NCI-H1694 treated with DMSO at 0.1 percent for 48 hours (cell line): ENCODE measurements at places on chromosomes 4 and X.

DNA sequence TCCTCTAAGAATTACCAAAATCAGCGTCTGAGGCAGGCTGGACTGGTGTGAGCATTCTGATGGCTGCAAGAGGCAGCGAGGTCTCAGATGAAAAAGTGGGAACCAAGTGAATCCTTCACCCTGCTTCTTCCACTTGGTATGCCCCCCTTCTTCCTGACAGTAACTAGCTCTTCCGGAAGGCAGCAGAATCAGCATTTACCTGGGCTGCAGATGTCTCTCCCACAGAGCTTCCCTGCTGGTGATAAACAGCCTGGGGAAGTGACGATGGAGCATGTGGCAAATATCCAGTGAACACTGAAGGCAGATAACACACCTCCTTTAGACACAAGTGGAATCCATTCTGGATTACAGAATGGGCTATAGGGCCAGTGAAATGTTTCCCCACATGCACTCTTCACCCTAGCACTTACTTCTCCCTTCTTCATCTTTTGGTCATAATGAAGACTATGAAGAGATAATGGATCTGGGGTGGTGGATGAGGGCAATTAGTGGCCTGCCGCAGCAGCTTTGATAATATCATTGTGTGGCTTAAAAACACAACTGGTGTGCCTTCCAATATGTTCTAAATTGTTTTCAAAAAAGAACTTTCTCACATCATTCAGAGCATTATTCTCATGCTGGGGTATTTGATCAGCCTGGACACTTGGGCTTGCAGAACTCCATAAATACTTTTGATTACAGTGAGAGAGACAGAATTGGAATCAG is 60.8 kb upstream of the TBC1D9 start:
- DNase-seq = no peak

DNA sequence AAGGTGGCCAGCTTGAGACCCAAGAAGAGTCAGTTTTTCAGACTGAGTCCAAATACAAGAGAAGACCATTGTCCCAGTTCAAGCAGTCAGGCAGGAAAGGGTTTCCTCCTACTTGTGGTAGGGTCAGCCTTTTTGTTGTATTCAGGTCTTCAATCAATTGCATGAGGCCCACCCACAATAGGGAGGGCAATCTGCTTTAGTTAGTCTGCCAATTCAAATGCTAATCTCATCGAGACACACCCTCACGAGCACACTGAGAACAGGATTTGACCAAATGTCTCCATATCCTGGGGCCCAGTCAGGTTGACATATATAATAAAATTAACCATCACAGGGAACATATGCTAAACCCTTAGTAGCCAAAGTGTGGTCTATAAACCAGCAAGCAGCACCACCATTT is 75.3 kb upstream of the FRMPD3 start:
- no peak for DNase-seq

- peak; percentile 8 for DNase-seq
Observed at GRCh38 chrX:109732017-109732801, 848 bp downstream of the ACSL4 start.

DNA sequence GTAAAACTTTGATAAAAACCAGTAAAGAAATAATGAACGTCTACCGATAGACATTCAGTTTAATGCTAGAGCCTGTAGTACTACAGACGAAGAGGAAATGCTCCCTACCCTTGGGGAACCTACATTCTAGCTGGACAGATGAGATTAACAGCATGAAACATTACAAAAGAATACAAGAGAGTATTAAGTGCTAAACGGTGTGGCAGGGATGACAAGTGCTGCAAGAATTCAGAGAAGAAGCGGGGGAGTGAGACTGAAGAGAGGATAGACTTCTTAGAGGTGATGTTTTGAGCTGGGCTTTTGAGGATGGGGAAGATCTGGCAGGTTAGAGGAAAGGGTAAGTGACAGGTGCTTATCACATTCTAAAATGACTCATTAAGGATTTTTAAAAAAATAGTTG is 52.6 kb upstream of the ESX1 start:
- DNase-seq = no peak

DNA sequence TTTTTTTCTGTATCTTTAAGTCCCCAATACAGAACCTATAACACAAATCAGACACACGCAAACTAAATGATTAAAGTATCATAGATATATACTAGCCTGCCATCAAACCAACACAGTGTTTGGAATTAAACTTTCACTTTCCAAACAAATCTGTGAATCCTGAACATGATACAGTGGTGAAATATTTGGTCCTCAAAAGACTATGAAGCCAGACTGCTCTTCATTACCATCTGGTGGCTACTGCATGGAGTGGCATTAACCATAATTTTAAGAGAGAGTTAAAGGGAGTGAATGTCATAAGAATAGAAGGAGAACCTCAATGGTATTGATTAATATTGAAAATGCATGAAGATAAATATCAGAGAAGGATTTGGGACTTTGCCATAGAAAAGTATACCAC is 9.2 kb upstream of the GABRA4 start:
- DNase-seq = no peak

DNA sequence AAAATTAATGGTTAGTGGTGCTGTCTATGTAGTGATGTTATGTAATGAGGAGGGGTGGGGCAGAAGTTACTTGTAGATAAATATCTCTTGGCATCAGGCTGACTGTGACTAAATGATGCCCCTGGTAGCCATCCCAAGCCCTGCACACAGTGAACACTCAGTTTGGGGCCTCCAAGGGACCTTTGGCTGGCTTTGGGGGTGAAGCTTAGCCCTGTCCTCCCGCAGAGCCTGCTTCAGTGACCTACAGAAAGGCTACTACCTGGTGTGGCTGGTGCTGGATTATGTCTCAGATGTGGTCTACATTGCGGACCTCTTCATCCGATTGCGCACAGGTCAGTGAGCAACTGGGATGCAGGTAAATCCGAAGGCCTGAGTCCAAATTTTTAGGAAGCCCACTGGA is 7.8 kb downstream of the CNGA2 start:
- no peak for DNase-seq

GRCh38 chr4:91268913-91269312 is 1034.9 kb upstream of the GRID2 start:
- no peak for DNase-seq

- DNase-seq = no peak
Observed at GRCh38 chrX:13717700-13718472, 16.5 kb downstream of the TRAPPC2 start.

DNA sequence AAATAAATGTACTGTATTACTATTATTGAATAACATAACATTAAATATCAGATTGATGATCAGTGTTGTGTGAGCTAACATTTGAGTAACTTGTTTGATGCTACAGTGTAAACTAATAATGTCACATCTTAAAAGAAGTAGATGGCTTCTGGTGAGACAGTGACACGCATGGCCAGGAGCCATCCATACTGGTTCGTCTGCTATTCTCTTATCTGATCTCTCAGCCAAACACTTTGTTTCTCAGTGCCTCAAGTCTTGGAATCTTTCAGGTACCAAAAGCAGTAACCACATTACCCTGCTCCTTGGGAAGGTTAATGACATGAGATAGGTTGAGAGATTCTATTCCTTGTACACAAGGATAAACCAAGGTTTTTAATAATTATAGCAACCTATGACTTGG is 198.1 kb upstream of the IGFBP7 start:
- DNase-seq = no peak

DNA sequence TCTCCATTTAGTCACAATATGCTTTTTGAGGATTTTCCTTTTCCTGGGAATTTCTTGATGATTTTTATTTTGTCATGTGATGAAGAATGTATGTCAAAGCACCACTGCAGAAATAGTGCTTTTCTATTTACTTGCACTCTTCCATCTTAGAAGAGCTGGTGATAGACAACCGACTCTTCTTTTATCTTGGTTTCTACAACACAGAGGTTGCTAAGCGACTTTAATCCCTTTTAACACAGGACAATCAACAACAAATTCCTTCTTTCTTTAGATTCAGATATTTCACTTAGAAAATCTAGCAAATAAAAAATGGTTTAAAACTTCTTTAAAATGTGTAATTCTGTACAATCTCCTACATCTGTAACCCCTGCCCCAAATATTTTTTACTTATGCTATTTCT is 34.6 kb downstream of the TET2 start:
- no peak for DNase-seq

DNA sequence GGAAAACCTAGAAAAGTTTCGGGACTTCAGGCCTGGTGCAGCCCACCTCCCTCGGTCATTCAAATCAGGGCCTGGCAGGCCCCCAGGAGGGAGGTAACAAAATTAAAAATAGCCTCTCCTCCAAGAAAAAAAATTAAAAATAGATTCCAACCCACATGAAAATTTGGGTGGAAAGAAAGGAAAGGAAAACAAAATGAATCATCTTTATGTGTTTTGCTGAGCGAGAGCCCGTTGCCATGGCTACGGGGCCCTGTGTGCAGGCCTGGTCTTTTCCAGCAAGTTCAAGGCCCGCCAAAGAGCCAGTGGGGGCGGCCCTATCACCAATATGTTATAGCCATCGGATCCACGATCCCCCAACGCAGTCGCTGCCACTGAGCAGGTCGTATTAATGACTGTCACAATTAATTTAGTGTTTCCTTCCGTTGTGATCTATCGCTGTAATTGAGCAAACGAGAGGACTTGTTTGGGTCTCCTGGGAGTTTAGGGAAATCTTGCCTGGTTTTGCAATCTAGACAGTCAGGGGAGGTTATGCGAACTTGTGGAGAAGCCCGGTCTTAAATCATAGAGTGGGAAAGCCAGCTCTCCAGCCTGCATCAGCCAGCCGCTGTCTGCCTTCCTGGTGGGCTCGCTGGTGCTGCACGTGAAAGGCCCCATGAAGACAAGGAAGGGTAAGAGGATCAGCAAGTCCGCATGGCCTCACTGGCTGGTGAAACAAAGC is 452.4 kb downstream of the BCOR start:
- no peak for DNase-seq

DNA sequence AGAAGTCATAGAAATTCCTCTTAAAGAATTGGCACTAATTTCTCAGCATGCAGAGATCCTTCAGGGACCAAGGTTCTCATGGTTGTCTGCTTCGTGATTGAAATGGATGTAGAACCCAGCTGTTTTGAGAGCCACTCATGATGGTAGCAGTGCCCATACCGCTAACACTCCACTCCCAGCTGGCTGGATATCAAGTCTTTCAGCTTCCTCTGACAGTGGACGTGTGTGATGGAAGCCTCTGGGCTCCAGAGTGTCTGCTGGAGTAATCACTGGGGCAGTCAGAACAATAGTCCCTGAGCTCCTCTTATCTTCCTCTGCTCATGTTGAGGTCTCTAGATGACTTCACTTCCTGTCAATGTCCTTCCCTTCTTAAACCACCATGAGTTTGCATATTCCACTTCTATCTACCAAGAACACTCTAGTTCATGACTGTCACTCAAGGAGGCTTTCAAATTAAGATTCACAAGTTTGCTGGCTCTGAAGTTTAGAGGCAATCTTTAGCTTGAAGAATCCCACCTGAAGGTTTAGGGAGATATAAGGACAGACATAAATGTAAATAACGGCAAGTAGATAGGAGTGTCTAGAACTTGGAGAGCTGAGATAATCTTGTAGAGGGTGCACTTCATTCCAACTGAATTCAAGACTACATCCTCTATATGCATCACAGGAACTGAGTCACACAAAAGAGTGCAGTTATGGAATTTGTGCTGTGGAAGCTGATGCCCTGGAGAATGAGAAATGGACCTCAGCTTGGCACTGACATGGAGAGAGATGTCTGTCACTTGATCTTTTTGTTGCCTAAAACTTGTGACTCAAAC is 64.5 kb upstream of the WDR1 start:
- DNase-seq = no peak

GRCh38 chr4:74822603-74823002 is 28.3 kb upstream of the BTC start:
- DNase-seq = no peak

- DNase-seq = no peak
Observed at GRCh38 chr4:95601356-95601755, 52.6 kb upstream of the UNC5C start.

GRCh38 chrX:22575161-22575845 is 302.6 kb downstream of the CBLL2 start:
- DNase-seq = no peak

- DNase-seq = no peak
Observed at GRCh38 chrX:6574762-6575161, 39.8 kb upstream of the VCX3A start.

DNA sequence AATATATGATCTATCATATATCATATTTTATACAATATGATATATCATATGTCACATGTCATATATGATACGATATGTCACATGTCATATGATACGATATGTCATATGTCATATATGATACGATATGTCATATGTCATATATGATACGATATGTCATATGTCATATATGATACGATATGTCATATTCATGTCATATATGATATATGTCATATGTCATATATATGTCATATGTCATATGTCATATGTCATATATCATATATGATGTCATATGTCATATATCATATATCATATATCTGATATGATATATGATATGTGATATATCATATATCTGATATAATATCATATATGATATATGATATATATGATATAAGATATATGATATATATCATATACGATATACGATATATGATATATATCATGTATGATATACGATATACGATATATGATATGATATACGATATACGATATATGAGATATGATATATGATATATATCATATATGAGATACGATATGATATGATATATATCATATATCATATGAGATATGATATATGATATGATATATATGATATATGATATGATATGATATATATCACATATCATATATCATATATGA is 122.3 kb upstream of the USP9X start:
- no peak for DNase-seq

DNA sequence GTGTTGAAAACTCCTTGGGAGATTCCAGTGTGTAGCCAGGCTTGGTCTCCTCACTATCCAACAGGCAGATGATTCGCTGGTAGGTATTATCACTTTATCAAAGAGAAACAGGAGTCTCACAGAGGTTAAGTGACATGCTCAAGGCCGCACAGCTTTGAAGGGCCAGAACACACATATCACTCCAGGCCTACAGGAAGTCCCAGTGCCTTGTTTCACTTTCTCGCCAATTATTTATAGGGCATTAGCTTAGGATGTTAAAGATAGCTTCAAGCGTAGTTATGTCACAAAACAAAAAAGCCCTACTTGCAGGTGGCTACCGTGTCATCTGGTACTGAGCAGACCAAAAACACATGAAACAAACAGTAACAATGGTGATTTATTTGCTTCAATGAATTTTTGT is 13.2 kb downstream of the ATP8A1 start:
- DNase-seq = no peak

GRCh38 chr4:89039730-89040338 is 17.2 kb downstream of the FAM13A start:
- no peak for DNase-seq

DNA sequence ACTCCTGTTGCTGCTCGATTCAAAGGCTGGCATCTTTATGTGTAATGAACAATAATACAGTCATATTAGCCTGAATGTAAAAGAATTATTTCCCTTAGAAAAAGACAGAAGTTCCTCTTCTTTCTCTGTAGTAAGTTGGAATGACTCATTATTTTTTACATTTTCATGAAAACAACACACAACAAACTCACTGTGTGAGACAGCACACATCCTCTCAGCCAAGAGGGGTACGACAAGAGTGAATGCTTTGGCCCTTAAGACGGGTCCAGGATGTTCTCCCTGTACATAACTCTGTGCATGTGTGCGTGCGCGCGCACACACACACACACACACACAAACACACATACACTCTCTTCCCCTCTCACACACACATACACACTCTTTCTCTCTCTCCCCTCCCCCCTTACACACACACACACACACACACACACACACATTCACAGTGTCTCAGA is 72.8 kb downstream of the MANBA start:
- DNase-seq = no peak
